ENCODE measurements at places on chromosomes 11 and 22.

- peaks cover 11% of the 10 kb centered on the region for H3K4me1 ChIP-seq
- H3K27ac ChIP-seq, result peak overlapping the region; percentile 81
- DNase-seq, result no peak
Observed at GRCh38 chr11:67054836-67055523, 1.7 kb upstream of the RHOD start.

DNA sequence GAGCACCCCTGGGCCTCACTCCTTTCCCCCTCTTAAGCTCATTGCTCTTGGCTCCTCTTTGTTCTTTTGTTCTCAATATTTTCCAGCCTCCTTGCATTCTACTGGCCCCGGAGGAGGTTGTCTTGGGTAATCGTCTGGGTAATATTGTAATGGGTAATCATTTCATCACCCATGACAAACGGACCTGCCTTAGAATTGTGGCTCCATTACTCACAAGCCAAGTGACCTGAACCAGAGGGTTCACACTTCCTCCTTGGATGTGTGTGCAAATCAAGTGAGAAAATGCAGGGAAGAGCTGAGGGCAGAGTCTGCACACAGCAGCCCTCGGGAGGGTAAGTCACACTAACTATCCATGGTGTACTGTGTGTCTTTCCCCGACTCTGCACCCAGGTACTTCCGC lies 305.0 kb downstream of the BUD13 start:
- H3K4me1 ChIP-seq, result no peaks in the 10 kb centered on the region
- H3K36me3 ChIP-seq, result no peaks in the 10 kb centered on the region
- H3K4me3 ChIP-seq, result no peak overlapping the region
- H3K27ac ChIP-seq, result no peak overlapping the region

DNA sequence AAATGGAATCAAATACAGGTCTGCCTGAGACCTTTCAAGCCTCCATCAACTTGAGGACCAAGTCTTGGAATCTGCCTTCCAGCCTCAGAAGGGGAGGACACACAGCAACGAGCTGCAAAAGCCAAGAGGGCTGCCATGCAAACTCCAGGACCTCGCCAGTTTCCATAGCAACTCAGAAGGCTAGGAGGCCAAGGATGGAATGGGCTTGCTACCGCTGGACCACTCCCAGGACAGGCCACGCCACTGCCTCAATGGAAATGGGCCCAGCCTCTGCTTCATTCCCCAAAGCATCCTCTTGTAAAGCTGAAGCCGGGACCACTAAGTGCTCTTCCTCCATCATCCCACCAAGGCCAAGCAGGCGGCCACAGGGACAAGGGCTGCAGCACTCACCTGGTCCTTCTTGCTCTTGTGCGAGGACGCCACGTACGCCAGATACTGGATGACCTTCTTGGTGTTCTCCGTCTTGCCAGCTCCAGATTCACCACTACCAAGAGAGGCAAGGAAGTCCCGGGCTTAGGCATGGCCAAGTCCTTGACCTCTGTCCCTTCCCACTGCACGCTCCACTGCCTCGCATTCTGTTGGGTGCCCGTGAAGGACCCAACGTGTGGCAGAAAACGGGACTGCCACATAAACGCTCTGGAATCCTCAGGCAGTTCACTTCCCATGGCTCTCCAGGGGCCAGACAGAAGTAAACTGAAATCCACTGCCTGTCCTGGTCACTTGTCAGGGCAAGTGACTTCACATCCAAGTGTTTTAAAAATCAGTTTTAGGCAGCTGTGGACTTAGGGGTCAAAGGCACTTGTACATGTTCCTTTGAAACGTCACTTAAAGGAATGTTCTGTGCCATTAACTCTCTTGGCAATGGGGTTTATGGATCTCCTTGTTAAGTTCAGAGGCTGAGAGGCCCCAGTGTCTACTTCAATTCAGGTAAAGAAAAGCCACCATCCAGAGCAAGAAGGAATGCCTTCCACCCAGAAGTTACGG lies 61.3 kb downstream of the MYH9 start:
- no peak for DNase-seq
- peaks cover 61% of the 10 kb centered on the region for H3K36me3 ChIP-seq
- peak overlapping the region; percentile 98 for H3K27ac ChIP-seq

DNA sequence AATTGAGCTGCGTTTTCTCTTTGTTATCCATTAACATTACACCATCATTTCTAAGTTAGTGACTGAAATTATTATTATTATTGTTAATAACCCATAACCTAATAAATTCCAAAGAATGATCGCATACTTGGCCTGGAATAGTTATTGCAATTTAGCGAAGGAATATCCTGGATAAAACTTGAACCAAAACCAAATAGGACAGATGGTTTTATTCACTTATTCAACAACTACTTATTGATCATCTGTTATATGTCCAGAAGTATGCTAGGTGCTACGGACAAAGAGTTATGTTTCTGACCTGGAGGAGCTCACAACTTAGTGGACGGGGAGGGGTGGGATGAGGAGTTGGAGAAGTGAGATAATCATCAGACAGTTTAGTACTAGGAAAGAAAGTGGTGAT lies 44.8 kb upstream of the ARHGAP20 start:
- H3K27ac ChIP-seq, result no peak overlapping the region
- H3K4me3 ChIP-seq, result no peak overlapping the region
- no peaks in the 10 kb centered on the region for H3K4me1 ChIP-seq
- no peaks in the 10 kb centered on the region for H3K36me3 ChIP-seq
- H3K27me3 ChIP-seq, result no peaks in the 10 kb centered on the region

GRCh38 chr11:72673943-72674828 lies at the start of gene PDE2A:
Gene PDE2A, minus strand, starts transcription at chr11:72674422. Its CDS starts 215 bp downstream, at chr11:72674207.
- H3K36me3 ChIP-seq, result no peaks in the 10 kb centered on the region
- no peak for DNase-seq
- no peak within 1 kb of the TSS for H3K27ac ChIP-seq
- H3K27me3 ChIP-seq, result peaks cover 18% of the 10 kb centered on the region
- no peak within 1 kb of the TSS for H3K4me3 ChIP-seq

DNA sequence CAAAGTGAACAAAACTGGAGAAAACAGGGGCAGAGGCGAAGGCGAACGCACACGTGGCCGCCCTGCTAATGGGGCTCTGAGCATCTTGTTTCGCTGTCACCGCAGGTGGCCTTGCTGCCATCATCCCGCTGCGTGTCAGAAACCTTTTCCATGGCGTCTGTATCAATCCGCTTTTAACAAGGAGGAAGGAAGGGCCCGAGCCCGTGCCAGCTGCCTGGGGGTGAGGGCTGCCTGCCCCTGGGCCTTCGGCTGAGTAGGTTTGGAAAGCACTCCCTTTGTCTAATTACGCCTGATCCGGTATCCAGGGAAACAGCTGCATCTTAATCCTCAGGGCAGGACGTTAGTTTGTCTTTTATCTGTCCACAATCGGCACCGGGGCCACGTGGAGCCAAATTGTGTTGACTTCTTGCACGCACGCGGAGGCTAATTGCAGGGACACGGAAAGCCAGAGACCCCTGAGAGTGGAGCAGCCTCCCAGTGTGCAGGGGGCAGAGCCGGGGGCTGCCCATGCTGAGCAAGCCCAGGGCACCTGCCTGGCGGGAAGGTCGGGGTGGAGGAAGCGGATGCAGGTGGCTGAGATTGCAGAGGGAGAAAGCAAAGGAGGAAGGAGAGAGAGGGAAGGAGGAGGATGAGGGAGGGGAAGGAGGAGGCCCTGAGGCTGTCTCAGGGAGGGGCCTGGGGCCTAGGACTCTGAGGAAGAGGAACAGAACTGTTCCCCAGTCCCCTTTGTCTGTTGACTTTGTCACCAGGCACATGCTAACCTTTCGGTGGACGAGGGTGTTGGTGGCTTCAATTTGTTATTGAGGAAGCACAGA lies 19.2 kb upstream of the TH start:
- DNase-seq, result no peak
- H3K4me3 ChIP-seq, result no peak overlapping the region
- H3K27me3 ChIP-seq, result no peaks in the 10 kb centered on the region
- H3K4me1 ChIP-seq, result no peaks in the 10 kb centered on the region
- no peak overlapping the region for H3K27ac ChIP-seq

DNA sequence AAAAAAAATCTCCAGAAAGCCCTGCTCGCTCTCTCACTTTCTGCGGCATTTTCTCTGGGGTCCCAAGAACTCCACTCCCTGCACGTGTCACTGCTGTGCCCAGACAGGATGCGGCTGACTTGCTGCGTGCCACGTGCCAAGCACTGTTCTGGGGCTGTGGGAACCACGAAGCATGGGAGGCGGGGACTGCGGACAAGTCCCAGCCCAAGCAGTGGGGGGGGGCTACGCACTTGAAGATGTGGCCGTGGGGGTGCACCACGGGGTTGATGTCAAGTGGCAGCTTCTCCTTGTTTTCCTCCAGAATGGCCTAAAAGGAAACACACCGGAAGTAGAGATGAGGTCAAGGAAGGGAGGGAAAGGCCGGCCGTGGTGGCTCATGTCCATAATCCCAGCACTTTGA lies 10.8 kb downstream of the TTLL12 start:
- H3K27ac ChIP-seq, result no peak overlapping the region
- H3K4me1 ChIP-seq, result no peaks in the 10 kb centered on the region
- no peak for DNase-seq
- H3K4me3 ChIP-seq, result no peak overlapping the region
- H3K27me3 ChIP-seq, result no peaks in the 10 kb centered on the region

DNA sequence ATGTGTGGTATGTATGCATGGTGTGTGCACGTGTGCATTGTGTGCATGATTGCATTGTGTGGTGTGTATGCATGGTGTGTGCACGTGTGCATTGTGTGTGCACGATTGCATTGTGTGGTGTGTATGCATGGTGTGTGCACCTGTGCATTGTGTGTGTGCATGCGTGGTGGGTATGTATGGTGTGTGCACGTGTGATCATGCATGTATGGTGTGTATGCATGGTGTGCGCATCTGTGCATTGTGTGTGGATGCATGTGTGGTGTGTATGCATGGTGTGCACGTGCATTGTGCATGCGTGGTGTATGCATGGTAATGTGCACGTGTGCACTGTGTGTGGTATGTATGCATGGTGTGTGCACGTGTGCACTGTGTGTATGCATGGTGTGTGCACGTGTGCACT lies 16.8 kb downstream of the ALG12 start:
- no peaks in the 10 kb centered on the region for H3K4me1 ChIP-seq
- H3K4me3 ChIP-seq, result no peak overlapping the region
- no peaks in the 10 kb centered on the region for H3K27me3 ChIP-seq
- no peak for DNase-seq

GRCh38 chr22:50713571-50714056 lies 24.4 kb upstream of the ACR start:
- no peak for DNase-seq
- H3K36me3 ChIP-seq, result no peaks in the 10 kb centered on the region
- H3K4me3 ChIP-seq, result no peak overlapping the region
- H3K27me3 ChIP-seq, result no peaks in the 10 kb centered on the region
- H3K4me1 ChIP-seq, result no peaks in the 10 kb centered on the region
- H3K27ac ChIP-seq, result no peak overlapping the region

DNA sequence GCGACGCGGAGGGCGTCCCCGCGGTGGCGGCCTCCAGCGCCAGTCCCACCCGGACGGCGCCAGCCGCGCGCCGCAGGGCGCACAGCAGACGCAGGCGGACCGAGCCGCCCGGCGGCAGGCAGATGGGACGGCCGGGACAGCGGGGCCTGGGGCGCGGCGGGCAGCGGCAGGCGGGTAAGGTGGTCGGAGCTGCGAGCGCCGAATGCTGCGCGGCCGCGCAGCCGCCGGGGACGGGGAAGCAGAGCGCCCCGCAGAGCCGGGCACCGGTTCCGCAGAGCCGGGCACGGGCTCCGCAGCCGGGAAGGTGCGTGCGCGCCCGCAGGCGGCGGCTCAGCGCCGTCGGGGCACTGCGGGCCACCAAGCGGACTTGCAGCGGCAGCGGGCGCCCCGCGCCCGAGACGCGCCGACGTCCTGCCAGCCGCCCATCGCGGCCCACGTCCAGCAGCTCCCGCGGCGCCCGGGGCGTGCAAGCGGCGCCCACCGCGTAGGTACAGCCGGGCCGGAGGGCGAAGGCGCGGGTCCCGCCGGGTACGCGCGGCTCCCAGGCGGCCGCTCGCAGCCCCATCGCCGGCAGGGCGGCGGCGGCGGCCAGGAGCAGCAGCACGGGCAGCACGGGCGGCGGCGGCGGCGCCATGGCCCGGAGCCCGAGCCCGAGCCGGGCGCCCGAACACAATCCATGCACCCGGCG lies 739 bp downstream of the CELSR1 start:
- H3K4me3 ChIP-seq, result peak overlapping the region; percentile 53
- no peaks in the 10 kb centered on the region for H3K36me3 ChIP-seq
- H3K27ac ChIP-seq, result no peak overlapping the region
- peaks cover 8% of the 10 kb centered on the region for H3K27me3 ChIP-seq
- DNase-seq, result no peak

GRCh38 chr11:71976551-71976950 lies 22.2 kb upstream of the IL18BP start:
- peaks cover 10% of the 10 kb centered on the region for H3K36me3 ChIP-seq
- no peak overlapping the region for H3K27ac ChIP-seq
- no peak overlapping the region for H3K4me3 ChIP-seq
- no peak for DNase-seq

DNA sequence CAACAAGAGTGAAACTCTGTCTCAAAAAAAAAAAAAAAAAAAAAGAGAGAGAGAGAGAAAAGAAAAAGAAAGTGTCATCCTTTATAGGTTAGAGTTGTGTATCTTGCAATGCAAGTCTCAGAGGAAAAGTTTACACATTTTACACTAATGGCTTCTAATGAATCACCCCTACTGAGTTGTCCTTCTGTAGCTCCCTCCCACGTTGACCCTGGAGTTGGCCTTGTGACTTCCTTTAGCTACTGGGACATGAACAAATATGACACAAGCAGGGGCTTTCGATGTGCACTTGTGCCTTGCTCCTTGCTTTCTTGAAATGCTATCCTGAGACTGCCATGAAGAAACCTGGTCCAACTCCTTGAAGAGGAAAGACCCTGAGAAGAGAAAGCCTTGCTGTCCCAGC lies 2.4 kb upstream of the SMCO4 start:
- peaks cover 5% of the 10 kb centered on the region for H3K4me1 ChIP-seq
- H3K36me3 ChIP-seq, result no peaks in the 10 kb centered on the region
- H3K4me3 ChIP-seq, result no peak overlapping the region

DNA sequence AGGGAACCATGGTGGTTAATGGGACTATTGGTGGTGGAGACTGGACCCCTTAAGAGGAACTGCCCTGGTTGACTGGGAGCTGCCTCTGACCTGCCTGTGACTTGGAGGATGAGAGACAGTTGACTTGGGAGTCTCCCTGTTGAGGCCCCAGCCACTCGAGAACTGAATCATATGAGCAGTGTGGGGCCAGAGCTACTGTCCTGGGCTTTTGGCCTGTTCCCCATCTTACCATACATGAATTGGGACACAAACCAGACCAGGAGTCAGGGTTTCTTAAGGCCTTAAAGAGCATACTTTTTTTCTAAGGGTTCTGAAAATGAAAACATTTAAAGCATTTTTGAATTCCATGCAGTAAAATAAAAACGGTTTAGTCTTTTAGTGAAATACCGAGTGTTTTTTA lies 92.8 kb downstream of the TEAD1 start:
- H3K4me1 ChIP-seq, result peaks cover 9% of the 10 kb centered on the region
- no peaks in the 10 kb centered on the region for H3K36me3 ChIP-seq
- no peak for DNase-seq
- no peaks in the 10 kb centered on the region for H3K27me3 ChIP-seq
- no peak overlapping the region for H3K4me3 ChIP-seq

GRCh38 chr11:65919573-65920371 lies 546 bp downstream of the DRAP1 start:
- peaks cover 43% of the 10 kb centered on the region for H3K4me1 ChIP-seq
- no peaks in the 10 kb centered on the region for H3K27me3 ChIP-seq
- DNase-seq, result no peak
- H3K4me3 ChIP-seq, result peak overlapping the region; percentile 79
- peaks cover 20% of the 10 kb centered on the region for H3K36me3 ChIP-seq

Data from ascending aorta (tissue), 2 donors.